ENCODE measurements at places on chromosomes 7 and 10.

DNA sequence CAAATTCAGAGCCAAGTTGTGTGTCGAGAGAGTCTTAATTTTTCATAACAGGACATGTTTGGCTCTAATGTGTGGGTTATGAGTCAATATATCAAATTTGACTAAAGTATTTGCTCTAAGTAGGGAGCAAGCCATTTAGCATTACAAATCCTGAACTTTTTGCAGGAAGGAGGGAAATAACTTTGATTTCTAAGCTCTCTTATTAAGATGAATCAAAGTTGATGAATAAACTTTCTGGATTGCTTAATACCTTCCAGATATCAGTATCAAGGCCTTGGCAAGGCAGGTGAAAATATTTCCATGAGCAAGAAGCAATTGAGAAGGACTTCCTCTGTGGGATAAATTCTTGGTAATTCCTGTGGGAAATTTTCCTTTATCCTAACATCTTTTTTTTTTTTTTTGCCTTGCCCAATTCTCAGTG lies 258.8 kb downstream of the AHR start:
- no peak for DNase-seq

DNA sequence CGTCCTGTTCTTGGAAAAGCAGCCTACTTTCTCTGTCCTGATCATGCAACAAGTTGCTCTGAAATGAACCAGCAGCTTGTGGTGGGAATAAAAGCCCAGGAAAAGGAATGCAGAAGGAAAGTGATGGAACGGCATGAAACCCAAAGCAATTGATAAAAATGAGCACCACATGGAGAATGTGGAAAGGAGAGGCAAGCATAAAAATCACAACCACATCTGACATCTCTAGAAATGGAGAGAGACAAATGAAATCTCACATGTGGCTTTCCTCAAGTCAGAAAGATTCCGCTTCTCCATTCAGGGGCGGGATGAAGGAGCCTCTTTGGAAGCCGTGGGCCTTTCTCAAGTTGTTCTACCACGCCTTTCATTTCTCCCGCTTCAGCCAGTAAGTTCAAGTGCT lies 631.7 kb upstream of the GALNT17 start:
- no peak for DNase-seq

DNA sequence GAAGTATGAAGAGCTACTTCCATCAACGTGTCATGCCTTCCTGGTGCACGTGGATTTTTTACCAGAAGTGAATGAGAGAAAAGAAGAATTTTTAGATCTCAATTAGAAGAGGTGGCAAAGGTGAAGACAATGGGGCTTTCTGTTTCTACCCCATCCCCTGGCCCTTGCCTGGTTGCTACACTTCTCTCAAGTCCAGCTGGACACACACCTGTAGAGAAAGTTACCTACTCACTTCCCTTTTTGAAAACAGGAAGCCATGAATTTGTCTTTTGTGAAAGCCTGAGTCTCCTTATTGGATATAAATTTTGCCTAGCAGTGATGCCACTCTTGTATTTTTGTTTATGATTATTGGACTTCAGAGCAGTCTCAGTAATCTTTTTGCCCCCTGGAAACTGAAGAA lies 142.9 kb upstream of the AKR1E2 start:
- no peak for DNase-seq

DNA sequence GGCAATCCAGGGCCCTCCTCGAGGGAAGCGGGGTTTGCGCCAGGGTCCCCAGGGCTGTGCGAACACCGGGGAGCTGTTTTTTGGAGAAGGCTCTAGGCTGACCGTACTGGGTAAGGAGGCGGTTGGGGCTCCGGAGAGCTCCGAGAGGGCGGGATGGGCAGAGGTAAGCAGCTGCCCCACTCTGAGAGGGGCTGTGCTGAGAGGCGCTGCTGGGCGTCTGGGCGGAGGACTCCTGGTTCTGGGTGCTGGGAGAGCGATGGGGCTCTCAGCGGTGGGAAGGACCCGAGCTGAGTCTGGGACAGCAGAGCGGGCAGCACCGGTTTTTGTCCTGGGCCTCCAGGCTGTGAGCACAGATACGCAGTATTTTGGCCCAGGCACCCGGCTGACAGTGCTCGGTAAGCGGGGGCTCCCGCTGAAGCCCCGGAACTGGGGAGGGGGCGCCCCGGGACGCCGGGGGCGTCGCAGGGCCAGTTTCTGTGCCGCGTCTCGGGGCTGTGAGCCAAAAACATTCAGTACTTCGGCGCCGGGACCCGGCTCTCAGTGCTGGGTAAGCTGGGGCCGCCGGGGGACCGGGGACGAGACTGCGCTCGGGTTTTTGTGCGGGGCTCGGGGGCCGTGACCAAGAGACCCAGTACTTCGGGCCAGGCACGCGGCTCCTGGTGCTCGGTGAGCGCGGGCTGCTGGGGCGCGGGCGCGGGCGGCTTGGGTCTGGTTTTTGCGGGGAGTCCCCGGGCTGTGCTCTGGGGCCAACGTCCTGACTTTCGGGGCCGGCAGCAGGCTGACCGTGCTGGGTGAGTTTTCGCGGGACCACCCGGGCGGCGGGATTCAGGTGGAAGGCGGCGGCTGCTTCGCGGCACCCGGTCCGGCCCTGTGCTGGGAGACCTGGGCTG lies 26.0 kb downstream of the PRSS2 start:
- no peak for DNase-seq

- DNase-seq, result no peak
Observed at GRCh38 chr10:108303149-108303548, 1138.6 kb upstream of the SORCS1 start.

DNA sequence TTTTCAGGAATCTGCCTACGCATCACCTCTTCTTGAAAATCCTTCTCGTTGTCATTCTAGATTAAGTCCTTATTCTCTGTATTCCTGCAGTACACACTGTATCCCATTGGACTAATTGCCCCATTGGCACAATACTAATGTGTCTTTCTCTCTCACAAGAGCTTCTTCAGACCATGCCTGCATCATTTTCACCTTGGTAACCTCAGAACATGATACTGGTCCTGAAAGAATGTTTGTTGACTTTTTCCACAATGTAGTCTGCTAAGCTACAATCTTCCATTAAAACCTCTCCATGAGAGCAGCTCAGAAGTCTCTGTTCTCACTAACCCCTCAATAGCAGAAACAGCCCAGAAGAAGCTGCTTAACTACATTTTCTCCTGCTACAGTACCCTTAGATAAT lies 270.7 kb downstream of the PCDH15 start:
- DNase-seq, result no peak

DNA sequence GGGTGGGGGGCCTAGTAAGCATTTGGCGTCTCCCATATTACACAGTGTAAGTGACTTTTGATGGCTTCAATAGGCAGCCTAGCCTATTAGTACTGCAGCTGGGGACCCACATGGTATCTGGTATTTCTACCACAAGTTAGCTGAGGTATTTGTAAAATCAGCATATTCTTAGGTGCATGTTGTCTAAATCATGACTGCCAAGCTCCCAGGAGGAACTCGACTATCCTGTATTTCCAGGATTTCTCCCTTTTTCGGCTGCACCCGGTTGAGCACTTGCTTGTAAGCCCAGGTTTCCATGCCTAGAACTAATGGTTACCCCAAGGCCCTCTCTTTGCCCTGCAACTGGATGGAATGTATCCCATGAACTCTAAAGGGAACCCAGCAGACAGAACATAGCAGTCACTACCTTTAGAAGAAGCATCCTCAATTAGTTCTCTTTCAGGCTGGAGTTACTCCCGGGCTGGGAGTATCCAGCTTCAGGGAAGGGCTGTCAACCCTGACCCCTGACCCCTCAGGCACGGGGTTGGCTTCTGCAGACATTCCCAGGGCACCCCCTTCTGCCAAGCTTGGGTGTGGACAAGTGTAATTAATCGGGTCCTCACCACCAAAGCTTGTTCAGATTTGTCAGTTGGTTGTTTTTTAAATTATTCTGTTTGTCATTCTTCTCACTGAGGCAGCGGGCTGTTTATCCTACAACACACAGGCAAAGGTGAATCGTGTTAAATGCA lies 90.3 kb upstream of the PARD3 start:
- no peak for DNase-seq

GRCh38 chr10:33136781-33137180 lies 178.8 kb upstream of the ITGB1 start:
- DNase-seq, result no peak

DNA sequence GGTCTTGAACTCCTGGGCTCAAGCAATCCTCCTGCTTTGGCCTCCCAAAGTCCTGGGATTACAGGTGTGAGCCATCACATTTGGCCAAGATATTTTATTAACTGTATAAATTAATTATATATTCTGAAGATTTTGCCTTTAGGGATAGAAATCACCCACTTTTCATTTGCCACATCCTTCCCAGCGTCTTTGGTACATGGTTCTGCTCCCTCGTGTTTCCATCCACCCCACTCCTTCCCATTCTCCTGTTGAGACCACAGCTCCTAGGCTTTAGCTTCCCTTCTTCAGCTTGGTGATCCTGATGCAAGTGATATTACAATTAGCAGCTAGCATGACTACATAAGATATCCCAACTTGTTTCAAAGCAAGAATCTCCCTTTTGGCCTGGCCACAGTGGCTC lies 8.4 kb downstream of the CPA1 start:
- no peak for DNase-seq

DNA sequence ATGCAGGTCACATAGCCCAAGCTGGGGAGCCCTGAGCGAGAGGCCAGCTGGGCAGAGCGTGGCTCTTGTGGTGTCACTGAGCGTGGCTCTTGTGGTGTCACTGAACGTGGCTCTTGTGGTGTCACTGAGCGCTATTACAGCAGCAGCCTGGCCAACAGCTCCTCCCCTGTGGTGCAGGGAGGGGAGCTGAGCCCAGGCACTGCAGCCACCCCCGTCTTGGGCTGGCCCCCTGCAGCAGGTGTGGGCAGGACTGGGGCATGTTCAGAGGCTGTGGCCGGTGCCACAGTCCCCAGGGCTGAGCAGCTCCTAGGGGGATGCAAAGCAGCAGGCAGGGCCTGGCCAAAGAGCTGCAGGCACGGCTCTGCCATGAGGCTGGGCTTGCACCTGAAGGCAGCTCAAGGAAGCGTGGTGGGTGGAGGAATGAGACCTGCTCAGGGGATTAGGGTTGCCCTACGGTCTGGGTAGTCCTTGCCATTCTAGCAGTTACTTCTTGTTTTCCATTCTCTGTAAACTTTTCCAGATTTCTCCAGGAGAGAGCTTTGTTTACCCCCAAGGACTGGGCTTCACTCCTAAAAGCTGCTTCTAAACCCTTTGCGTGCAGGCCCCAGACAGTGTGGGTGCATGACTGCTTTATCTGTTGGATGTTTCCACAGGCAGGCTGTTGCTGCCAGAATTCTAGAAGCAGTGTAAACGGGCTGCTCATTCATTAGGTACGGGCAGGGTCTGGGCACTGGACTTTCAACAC lies 29.2 kb downstream of the ZNF783 start:
- DNase-seq, result no peak

DNA sequence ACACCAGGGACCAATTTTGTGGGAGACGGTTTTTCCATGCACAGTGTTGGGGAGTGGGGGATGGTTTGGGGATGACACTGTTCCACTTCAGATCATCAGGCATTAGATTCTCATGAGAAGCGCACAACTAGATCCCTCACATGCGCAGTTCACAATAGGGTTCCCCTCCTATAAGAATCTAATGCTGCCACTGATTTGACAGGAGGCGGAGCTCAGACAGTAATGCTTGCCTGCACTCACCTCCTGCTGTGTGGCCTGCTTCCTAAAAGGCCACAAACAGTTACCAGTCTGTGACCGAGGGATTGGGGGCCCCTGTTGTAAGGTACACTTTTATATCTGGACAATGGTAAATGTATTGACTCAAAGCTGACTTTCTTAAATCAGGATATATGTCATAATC lies 45.6 kb upstream of the TRIL start:
- DNase-seq, result no peak

GRCh38 chr7:151954866-151955820 lies 1.1 kb upstream of the GALNTL5 start:
- no peak for DNase-seq

GRCh38 chr7:56213574-56213973 lies 97.4 kb upstream of the NUPR2 start:
- no peak for DNase-seq

DNA sequence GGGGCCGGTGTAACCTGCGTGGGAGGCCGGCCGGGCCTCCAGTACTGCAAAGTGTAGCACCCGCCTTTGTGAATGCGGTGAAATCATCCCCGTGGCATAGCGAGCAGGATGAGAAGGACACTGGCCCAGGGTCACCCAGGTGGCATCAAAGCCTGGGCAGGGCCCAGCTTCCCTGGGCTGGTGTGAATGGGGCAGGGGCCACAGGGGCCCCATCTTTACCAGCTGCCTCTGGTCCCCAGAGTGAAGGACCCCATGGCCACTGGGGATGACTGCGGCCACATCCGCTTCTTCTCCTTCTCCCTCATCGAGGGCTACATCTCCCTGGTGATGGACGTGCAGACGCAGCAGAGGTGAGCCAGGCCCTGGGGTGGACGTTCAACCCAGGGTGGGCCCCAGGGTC lies 53.8 kb downstream of the RCC1L start:
- DNase-seq, result no peak

DNA sequence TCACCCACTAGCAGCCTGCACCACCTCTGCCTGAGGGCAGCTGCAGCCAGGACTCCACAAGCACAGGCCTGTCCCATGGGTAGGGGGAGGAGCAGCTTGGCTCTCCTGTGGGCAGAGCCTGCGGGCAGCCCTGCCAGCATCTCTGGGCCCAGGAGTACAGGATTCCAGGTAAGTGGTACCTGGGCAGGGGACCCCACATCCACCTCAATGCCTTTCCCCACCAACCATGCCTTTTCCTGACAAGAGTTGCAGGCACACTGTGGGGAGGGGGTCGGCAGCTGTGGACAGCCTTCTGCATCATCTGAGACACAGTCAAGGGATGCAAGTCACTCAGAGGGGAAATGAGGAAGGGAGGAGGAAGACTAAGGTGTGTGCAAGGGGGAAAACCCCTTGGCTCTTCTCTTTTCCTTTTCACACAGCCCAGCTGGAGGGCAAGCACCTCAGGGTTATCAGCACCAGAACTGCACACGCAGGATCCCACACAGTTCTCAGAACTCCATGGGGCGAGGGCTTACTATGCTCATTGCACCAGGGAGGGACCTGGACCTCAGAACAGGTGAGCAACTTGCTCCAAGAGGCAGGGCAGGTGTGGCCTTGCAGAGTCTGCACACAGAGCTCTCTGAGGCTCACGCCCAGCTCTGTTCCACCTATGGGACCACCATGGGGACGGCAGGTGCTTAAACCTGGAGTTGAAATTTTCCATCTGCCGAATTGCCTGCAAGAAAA lies 16.5 kb upstream of the ANTXRL start:
- no peak for DNase-seq

DNA sequence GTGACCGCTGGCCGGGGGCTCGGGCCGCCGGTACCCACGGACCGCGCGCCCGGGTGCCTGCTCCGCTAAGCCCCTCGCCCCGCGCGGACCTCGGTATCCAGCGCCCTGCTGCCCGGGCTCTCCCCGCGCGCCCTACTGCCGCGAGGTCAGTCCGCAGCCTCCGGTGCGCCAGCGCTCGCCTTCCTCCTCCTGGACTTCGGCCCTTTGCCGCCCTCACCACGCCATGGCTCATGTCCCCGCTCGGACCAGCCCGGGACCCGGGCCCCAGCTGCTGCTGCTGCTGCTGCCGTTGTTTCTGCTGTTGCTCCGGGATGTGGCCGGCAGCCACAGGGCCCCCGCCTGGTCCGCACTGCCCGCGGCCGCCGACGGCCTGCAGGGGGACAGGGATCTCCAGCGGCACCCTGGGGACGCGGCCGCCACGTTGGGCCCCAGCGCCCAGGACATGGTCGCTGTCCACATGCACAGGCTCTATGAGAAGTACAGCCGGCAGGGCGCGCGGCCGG lies 483 bp downstream of the GDF10 start:
- no peak for DNase-seq

GRCh38 chr7:132485600-132486273 lies 90.5 kb downstream of the PLXNA4 start:
- no peak for DNase-seq
